ENCODE measurements at places on chromosomes 1 and 21. TPM values are rescaled to one million over a fixed set of nuclear protein-coding genes. Genes with fewer than 3 reads are reported as not detected.

The ZNF326 gene
- total RNA-seq, result 7.8 TPM

The HES5 gene
- 1.6 TPM for total RNA-seq

The MYOM3 gene
- total RNA-seq, result 340 TPM

The DARS2 gene
- total RNA-seq, result 11.5 TPM

The TP73 gene
- total RNA-seq, result not detected

The MYOC gene
- total RNA-seq, result 5.2 TPM

Measured in skeletal muscle tissue (tissue), 5 donors.